ENCODE measurements at places on chromosomes 5 and 9.

GRCh38 chr9:15469406-15469805 lies 41.4 kb downstream of the PSIP1 start:
- DNase-seq = no peak

DNA sequence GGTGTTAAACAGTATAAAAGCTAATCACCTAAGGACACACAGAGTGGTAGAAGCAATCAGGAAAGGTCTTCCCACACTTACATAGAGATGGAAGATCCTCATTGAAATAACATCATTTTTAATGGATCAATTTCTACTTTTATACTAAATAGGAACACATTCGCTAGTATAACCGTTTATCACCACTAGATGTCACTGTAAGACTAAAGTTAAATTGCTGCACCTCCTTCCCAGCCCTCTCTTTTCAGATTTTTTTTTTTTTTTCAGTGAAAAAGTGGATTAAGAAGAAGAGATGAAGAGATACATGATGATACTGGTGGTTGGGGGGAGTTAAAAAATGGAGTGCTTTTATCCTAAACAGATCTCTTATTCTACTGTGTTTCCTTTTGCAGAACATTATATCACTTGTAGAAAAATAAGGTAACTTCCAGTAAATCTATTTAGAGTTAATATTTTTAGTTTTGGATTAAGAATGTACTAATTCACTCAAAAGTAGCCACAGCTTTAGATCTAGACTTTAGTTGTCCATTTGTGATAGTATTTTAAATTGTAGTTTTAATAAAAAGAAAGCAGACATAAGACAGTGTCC lies 116.9 kb upstream of the ARRDC3 start:
- DNase-seq = peak; percentile 63

GRCh38 chr5:71771191-71771590 lies 52.1 kb downstream of the CARTPT start:
- no peak for DNase-seq

GRCh38 chr5:98066910-98067309 lies 706.6 kb upstream of the RGMB start:
- no peak for DNase-seq

DNA sequence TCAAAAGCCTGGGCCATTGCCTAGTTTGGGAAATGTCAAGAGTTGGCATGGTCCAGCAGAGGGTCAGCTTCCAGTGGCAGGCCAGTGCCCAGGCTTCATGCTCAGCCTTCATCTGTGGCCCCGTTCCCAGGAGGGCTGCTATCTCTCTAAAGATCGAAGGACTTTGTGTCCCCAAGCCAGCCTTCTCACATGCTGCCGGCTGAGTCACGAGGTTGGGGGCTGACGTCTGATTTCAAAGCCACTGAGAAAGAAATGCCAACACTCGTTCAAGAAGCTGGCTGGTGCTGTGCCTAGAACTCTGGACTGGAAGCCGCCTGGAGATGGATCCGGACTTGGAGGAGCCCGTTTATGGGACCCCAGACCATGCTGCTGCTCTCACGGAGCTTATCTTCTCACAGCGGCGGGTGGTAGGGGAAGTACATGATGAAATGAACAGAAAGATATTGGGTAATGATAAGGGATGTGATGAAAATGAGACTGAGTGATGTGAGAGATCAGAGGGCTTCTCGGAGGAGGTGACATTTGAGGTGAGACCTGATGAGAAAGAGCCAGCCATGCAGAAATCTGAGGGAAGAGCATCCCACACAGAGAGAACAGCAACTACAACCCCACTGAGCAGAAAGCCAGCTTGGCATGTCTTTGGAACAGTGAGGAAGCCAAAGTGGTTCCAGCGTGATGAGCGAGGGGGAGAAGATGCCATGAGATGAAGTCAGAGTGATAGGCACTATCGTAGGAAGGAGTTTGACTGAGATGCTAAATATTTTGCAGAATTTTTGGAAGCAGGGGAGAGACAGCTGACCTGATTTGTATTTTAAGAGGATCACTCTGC lies 54.9 kb upstream of the BOD1 start:
- no peak for DNase-seq

- DNase-seq = no peak
Measured at GRCh38 chr5:20959347-20959746, 971.3 kb upstream of the CDH18 start.

DNA sequence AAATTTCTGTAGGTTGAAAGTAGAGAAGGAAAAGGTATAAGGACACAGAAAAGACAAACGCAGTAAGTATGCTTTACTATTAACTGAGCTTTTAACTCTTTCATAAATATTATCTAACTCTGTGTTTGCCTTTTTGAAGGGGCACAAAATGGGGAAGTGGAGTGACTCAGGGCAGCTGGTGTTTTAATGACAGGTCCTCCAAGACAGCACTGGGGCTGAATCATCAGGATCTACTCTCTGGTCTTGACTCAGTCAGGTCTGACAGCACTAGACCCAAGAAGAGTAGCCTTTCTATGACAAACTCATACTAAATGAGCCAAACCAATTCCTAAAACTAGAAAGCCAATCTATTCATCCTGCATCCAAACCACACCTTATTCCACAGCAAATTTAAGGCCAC lies 102.2 kb downstream of the APTX start:
- no peak for DNase-seq

DNA sequence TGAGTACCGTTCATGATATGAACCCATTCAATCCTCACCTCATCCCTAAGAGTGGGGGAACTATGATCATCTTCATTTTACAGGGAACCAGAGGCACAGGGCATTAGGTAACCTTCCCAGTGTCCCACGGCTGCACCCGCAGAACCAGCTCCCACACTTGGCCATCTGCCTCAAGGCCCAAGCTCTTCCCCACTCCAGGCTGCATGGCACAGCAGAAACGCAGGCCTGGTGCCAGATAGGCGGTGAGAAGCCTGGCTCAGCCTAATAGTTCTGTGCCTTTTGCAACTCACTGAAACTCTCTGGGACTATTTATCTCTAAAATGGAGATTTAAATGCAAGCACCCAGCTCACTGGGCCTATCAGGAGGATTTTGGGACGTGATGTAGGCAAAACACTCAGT lies 90.8 kb upstream of the ZNF618 start:
- no peak for DNase-seq

GRCh38 chr9:4486176-4486575 lies 4.1 kb upstream of the SLC1A1 start:
- no peak for DNase-seq

DNA sequence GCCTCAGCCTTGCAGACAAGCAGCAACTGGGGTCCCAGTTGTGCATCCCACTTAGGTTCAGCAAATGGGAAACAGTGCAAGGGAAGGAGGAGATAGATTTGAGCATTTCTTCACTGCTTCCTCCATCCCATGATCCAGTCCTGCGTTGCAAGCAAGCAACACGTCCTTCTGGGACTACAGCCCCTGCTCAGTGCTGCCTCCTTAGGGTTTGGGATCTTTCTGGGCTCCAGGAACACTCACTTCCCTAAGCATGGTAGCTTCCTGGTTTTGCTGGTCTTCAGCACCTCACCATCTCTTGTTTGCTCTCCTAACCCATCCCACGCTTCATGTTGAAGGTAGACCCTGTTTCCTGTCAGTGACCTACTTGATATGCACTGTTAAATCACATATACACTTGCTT lies 444.7 kb downstream of the MED10 start:
- no peak for DNase-seq

- no peak for DNase-seq
Measured at GRCh38 chr5:151016700-151017099, 3.7 kb upstream of the GPX3 start.

DNA sequence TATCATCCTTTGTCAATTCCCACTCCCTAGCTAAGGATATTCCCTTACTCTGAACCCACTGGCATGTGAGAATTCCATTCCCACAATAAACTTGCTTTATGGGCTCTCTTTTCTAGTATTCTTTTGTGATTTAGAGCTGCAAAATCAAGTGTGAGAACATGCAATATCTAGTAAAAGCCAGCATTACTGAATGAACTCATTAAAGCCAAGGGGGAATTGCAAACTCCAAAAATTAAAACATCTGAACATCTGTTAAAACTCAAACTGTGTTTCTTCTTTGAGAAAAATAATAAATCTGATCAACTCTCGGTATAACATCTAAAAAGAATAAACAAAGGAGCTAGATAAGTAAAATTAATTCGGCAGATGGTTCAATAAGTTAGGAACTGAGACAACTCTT lies 53.1 kb upstream of the MPDZ start:
- DNase-seq = no peak

DNA sequence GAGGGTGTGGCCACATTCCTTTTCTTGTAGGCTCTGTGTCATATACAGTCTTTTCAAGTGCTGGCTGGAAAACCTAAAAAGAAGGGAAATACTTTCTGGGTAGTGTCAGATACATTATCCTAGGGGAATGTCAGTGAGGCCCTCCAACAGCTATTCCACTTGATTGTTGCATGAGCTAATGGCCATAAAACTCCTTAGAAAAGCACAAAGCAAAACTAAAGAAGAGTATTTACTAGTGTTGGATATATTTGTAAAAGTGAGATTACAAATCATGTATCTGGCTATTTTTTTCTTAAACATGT lies 829 bp downstream of the ANXA1 start:
- peak; percentile 62 for DNase-seq

DNA sequence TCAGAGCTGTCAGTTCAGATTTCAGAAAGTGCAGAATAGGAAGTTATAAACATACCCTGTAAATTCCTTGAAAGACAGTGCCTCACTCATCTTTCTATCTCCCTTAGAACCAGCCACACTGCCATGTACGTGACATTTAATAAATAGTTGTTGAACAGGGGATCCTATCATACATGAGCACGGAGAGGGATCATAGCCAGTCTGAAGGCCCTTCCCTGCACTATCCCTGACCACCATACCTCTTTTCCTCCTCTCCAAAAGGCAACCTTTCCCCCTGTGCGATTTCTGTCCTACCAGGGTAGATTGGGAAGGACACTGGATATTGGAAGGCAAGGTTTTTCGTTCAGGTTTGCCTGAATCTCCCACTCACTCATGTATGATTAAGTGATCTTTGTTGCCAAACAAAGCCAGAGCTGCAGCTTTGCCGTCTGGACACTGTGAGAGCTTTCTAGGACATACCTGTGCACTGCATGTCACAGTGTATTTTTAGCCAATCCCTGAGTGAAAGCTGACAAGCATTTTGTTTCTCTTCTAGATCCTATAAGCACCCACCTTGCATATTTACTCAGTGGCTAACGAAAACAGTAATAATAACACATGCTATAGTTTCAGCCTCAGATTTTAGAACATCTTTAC lies 986.5 kb upstream of the WWC1 start:
- DNase-seq = no peak

DNA sequence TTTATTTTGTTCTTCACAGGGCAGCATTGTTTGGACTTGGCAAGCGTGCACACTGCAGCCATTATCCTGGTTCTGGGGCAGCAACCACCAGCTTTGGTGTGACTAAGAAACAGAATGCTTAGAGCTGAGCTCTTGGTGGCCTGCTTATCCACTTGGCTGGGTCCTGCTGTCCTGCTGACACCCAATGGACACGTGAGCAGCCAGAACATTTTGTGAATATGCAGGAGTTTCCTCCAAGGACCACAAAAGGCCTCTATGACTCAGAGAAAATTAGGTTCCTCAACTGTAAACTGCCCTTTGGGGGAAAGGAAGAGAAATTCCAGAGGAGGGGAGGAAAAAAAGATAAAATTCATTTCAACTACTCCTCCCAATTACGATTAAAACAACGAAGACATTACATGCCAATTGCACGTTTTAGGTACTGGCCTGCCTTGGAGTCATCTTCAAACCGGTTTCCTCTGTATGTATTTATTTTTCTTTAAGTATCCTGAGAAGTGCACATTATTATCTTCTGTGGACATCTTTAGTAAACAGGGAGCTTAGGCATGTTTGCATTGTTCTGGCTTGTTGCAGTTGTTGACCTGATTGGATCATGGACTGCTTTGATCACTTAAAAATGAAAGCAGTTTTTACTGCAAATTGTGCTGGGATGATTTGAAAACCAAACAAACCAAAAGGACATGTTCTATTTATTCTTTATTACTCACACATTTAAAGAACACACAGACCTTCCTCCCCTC lies 82.3 kb upstream of the TLE4 start:
- DNase-seq = peak; percentile 35

DNA sequence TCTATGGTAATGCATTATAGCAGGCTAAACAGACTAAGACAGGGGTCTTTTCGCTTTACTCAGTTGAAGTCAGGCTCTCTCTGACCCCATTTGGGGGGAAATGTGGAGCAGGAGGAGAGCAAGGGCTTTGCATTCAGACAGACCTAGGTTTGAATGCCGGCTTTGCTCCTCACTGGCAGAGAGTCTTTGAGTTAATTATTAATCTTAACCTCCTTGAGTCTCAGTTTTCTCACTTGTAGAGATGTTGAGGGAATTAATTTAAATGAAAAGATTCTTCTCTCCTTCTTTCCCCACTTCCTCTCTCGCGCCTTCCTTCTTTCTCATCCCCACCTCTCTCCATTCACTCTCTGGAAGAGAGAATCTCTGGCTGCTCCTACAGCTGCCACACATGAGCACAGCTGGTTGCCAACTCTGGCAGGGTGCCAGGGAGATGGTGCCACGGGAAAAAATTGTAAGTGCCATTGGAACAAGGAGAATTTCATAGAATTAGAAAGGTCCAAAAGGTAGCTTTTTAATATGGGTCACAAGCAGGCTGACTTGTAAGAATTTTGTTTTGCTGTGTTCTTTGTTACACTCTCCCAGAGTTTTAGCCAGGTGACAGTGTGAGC lies 25.2 kb upstream of the GLRA1 start:
- no peak for DNase-seq

DNA sequence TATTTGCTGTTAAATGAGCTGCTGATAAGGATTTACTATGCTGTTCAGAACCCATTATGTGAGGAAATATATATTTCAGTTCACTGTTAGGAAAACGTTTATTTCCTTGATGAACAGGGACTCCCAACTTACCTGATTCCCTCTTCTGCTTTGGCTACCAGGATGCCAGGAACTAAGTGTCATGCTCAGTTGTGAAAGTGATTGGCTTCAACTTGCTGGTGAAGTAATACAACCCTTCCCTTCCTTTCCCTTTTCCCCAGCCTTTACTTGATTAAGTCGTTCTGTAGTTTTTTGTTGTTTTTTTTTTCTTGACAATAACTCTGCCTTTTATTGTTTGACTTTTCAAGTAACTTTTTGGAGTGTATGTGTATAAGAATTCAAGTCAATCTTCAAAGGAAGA lies 309.3 kb downstream of the DOCK8 start:
- DNase-seq = no peak

DNA sequence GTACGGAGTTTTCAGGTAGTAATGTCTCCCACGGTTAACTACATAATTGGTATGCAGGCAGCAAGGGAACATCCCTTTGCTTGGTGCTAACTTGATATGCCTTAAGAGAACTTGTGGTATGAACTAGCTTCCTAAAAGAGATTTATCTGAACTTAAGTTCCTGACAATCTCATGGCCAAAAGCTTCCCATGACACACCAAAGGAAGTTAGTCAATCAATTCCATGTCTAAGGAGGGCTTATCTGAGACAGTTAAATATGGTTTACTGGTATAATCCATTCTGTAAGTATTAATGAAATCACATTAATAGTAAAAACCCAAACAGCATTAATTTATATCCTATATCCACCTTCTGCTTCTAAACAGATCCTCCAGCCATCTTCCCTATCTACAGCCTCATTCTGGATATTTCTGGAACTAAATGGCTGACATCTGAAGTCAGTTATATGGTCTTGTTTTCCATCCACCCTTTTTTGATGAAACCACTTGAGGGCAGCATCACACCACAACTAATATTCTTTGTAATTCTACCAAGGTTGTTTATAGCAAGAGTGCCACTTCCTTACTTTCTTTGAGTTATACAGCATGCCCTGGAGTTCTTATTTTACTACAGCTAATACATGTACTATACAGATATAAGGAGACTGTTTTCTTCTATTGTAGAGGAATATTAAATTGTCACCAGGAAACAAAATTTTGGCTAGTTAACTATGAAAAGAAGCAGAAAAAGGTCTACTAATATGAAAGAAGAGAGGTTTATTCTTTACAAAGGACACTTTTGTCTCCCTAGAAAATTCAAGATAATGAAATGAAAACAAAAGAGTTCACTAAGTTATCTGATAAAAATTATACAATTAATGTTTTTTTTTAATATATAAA lies 34.7 kb downstream of the SHOC1 start:
- peak; percentile 71 for DNase-seq
